Esophagus mucosa (tissue), 1 donor: ENCODE measurements at places on chromosomes 12 and 14. TPM values are rescaled to one million over a fixed set of nuclear protein-coding genes. Genes with fewer than 3 reads are reported as not detected.

The HCAR1 gene
- total RNA-seq: 0.08 TPM

The CCDC175 gene
- not detected for total RNA-seq

- no peak for ATAC-seq
Observed at GRCh38 chr14:83260751-83261150, 1727.1 kb upstream of the SEL1L start.

DNA sequence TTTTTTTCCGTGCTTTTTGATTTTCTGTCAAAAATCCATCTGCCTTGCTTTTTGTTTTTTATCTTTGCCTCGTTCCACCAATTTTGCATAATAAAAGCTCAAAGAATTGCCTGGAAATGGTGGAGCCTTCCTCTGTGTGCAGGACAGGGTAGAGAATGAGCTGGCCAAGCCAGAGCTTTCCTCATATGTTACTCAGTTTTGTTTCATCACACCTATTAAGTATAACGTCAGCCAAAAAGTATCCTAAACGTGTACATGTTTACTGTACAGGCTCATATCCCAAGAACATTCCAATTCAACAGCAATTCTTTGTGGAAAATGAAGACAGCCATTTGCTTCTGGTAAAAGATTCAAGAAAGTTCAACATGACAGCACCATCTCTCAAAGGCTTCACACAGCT, 191.2 kb upstream of the LMNTD1 start:
- no peak for ATAC-seq

DNA sequence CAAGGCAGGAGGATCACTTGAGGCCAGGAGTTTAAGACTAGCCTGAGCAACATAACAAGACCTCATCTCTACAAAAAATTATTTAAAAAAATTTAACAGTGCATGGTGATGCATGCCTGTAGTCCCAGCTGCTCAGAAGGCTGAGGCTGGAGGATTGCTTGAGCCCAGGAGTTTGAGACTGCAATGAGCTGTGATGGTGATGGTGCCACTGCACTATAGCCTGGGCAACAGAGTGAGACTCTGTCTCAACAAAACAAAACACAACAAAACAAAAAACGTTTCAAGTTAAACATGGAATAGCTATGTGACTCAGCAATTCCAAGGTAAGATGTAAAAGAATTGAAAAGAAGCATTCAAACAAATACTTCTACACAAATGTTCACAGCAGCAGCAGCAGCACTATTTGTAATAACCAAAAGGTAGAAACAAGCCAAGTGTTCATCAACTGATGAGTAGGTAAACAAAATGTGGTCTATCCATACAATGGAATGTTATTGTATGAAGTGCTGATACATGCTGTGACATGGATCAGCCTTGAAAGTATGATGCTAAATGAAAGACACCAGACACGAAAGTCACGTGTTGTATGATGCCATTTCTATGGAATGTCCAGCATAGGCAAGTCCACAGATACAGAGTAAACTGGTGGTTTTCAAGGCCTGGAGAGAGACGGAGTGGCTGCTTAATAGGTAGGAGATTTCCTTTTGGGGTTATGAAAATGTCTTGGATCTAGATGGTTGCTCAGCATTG, 31.4 kb downstream of the CFAP251 start:
- ATAC-seq: peak; percentile 74

DNA sequence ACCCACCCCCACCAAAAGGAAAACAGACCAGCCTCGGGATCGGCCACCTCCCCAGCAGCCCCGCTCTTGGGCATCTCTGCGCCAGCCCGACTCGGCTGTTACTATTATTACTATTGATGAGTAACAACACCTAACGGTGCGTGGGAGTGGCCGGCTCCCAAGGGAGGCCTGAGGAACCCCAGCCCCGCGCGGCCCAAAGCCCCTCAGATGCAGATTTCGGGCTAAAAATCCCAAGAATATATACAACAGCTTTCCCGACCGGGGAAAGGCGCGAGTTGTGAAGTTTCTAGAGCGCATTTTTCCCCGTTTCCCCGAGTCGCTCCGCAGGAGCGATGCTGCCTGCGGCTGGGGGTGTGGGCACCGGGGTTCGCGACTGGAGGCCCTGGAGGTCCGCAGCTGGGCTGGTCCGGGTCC, 565 bp downstream of the NT5DC3 start:
- ATAC-seq: peak; percentile 30

DNA sequence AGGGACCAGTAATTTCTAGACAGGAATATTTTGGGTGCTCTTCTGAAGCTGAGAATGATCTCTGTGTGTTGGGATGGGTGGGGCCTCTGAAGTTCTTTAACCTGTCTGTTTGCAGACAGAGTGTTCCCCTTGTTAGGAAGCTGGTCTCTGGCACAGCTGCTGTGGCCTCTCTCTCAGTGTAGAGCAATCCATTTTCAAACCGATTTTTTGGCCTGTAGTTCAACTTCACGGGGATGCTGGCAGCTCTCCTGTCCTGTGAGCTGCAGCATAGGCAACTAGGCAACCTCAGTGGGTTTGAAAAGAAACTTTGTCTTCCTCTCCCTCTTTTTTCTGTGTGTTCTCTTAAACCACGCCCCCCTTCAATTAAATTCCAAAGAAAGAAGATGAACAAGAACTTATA, 69.1 kb downstream of the SMOC1 start:
- ATAC-seq: no peak

DNA sequence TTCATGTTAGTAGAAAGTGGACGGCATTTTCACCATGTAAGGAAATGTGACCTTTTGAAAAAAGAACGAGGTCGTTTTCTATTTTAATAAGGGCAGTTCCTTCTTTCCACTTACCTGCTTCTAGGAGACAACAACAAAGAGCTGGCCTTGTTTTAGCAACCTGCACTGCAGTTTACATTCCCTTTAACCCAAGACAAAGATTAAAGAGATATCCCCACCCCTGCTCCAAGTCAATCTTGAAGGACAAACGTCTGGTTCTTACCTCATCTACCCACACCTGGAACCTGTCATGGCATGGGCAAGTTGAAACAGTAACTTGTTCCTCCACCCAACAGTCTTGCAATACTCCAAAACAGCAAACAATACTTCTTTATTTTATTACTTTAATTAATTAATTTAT, 32.7 kb downstream of the ZCCHC8 start:
- ATAC-seq: peak; percentile 84

- ATAC-seq: no peak
Observed at GRCh38 chr12:54364413-54364812, at the start of gene GPR84. GPR84 (minus strand) TSS chr12:54364486; CDS start chr12:54363851, 635 bp downstream.

DNA sequence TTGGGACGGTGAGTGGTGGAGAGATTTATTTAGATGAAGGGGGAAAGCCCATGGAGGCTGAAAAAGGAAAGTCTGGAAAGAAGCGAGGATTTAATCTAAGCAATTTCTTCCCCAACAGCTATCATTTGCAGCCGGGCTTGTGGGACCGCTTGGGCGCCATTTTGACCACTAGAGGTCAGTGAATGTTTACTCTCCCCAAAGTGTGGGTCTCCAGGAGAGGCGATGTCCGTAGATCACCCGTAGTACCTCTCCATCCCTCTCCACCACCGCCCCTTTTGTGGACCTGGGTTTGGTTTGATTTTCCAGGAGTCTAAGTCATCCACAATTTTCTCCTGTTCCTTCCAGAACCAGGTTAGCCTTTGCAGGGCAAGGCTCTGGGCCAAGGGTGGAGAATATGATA, 91.2 kb upstream of the PARP11 start:
- ATAC-seq: no peak

DNA sequence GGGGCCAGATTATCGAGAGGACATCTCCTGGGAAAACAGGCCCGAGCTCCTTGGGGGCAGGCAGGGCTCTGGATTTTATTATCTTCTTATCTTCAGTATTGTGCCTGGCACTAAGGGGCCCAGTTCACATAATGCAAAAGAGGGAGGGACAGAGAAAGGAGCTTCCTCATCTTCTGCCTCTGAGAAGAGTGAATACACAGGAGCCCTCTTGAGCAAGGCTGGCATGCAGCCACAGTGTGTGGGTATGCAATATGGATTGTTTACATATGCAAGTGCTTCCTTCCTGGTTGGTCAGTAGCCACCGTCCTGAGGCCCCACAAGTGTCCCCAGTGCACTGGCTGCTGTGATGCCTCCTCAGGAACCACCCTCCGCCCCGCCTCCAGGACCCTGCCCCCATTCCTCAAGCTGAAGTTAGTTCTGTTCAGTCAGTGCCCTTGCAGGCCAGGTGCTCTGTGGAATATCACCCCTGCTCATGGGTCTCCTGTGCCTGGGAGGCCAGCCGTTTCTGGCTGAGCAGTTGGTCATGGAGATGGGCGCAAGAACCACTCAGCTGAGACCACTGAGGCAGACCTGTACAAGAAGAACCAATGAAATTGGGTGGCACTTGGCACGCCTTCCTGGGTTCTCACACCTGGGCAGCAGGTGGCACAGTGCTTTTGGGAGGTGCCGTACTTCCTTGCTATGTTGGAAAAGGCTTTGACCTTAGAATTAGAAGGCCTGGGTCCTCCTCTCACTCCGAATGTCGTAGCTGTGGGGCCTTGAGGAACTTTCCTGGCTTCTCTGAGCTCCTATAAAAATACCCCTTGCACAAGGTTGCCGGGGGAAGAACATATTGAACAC, 35.1 kb upstream of the ACTN1 start:
- peak; percentile 67 for ATAC-seq

GRCh38 chr12:115386946-115387345, 703.0 kb upstream of the TBX3 start:
- no peak for ATAC-seq

DNA sequence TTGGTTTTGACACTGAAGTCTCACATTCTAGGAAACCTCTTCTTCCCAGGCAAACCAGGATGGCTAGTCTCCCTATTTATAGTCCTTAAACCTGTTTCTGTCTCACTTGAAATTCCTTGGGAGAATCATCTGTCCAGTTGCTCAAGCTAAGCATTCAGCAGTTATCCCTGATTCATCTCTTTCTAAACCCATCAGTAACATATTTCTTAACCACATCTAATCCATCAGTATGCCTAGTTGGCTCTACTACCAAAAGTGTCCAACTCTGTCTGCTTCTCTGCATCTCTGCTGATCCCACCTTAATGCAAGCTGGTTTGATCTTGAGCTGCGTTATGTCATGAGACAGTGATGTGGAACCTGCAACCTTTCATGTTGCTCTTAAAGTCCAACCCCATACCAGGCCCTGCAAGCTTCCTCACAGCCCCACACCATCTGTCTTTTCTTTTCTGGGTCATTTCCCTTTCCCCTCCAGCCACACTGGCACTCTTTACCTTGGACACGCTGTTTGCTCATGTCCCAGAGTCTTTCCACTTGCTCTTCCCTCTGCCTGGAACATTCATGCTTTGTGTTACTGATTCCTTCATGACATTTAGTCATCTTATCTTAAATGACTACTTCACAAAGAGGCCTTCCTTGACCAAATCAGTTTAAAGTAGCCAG, 380.8 kb upstream of the RGS6 start:
- ATAC-seq: no peak

- no peak for ATAC-seq
Observed at GRCh38 chr12:49019443-49020324, 1.1 kb upstream of the PRKAG1 start.
